NB4 (cell line): ENCODE measurements at places on chromosomes 16 and 17.

DNA sequence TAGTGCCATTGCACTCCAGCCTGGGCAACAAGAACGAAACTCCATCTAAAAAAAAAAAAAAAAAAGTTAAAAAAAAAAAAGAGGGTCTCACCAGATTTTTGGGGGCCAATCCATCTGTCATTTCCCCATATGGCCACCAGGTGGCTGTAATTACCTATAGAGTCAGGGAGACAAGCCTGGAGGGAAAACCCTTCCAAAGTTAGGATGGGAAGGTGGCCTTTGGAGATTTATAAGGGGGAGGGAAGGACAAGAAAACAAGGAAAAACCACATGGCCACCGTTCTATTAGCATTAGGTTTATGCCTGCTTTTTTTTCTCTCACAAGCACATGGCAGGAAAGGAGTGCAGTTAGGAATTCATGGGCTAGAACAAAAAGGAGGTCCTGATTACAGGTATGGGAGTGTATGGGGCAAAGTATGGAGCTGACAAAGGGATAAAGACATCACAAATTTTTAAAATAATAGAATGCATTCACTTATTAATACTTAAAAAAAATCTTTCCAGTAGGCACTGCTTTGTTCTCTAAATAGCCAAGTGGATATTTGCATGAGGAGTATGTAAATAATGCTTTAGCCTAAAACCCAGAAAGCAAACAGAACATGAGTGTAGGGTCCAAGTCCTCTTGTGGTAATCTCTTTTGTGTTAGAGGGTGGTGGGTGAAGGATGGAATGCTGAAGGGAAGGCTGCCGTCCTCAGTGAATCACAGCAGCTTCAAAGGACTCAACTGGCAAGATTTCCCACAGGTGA lies 5.1 kb downstream of the CYB5D1 start:
- peak; percentile 28 for DNase-seq

DNA sequence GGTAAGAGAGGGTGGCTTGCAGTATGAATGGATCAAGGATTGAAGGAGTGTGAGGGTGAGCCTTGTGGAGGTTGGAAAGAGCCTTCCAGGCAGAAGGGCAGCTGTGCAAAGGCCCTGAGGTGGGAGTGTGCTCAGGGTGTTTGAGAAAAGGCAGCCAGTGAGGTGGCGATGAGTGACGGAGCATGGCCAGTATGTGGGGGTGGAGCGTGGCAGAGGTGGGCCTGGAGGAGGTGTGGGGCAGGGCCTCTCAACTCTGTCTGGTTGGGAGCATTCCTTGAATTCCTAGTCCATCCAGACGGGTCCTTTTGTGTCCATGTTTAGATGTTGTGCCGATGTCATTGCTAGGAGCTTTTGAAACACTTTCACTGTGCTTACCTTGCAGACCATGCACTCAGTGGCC lies 51.3 kb downstream of the EPN2 start:
- no peak for DNase-seq

DNA sequence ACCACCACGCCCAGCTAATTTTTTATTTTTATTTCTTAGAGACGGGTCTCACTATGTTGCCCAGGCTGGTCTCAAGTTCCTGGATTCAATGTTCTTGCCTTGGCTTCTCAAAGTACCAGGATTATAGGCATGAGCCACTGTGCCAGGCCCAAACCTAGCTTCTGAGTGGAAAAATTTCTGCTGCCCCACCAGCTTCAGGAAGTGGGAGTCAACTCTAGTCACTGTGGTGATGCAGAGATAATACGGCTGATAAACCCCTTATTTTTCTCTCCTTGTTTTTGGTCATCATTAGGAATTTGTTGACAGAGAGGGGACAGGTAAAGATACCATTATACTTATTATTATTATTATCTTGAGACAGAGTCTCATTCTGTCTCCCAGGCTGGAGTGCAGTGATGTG lies 27.8 kb upstream of the PHOSPHO1 start:
- peak; percentile 26 for DNase-seq

- no peak for DNase-seq
Observed at GRCh38 chr16:50311134-50311528, 44.8 kb downstream of the ADCY7 start.

DNA sequence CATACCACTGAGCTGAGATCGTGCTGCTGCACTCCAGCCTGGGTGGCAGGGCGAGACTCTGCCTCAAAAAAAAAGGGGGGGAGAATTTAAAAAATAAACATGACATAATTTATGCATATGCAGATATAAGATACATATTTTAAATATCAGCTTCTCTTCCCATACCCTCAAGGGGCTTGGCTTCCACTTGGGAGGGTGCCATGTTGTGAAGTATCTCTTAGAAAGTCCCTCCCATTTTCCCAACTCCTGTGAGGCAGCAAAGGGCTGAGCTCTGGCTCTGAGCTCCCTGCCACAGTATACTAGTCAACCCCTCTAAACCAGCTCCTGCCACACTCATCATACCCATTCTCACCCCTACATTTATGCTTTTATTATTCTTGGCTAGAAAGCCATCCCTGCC lies 39.4 kb downstream of the MYH11 start:
- DNase-seq, result no peak
